GM13977 (cell line): ENCODE measurements at places on chromosomes 4 and X.

GRCh38 chr4:67549123-67549522 lies 3.8 kb upstream of the CENPC start:
- DNase-seq: peak; percentile 26

DNA sequence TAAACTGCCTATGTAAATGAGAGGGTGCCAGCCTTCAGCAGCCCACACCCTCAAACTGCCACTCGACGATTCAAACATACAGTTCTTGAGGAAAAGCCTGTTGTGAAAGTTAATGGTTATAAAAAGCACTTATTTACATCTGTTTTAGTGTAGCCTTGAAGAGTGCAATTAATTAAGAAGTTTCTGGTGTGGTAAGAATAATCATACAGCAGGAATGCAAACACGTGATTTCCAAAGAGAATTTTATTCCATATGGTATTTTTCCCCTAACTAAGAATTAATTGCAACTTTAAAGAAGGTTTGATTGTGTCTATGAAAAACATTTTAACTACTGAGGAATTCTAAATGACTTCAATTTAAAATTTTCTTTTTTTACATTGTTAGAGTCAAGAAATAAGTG lies 176.3 kb upstream of the PITX2 start:
- DNase-seq: no peak

DNA sequence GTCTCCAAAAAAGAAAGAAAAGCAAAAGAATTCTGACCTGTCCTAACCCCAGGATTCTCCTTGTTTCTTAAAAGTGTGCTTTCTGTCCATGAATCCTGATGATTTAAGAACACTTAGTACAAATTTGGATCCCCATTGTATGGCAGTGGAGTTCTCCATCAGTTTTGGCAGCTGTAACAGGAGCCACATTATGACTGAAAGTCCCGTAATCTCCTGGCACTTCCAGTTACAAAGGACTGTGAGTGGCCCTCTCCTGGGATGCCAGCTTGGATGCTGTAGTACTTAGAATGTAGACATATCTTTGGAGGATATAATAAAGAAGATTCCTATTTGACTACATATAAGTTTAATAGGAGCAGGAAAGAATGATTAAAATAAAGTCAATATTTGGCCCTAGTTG lies 20.6 kb downstream of the AP1AR start:
- DNase-seq: no peak

DNA sequence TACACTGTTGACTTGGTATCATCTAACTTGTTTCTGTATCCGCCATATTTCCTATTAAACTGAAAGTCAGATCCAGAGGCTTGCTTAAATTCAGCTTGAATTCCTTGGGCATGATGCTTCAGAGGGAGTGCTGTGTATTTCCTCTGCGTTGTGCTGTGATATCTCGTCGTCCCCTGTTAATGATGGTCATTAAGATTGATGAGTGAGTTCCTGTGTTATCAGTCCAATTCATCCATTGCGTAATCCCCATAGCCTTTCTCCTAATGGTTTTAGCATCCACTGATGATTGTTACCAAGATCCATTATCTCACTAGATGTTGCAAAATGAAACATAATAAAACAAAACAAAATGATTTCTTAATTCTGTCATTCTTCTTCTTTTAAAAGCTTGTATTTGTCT lies 31.3 kb upstream of the CHM start:
- DNase-seq: no peak

DNA sequence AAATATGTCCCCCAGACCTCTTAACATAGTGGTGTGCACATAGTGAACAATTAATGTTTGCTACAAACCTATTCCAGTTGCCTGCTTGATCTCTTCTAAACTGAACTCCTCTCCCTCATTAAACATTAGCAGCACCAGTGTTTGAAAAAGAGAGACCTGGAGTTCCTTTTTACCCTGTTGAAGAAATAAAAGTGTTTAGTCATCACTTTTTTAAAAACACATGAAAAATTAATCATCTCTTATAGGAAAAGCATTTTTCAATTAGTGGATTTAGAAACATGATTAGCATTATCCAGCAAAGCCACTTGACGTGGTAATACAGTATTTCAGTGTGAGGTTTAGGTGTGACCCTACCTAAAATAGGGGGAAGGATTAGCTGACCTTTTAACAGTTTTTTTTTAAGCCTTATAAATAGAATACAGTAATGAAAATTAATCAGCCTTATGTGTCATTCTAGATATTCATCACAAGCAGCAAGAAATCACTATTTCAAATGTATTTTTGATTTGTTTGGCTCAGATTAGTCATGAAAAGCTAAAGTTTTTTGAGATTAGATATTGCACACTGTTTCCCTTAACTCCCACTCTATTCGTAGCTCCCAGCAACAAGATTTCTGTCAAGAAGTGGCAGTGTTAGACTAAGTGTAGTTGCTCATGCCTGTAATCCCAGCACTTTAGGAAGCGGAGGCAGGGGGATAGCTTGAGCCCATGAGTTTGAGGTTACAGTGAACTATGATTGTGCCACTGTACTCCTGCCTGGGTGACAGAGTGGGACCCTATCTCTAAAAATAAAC lies 26.2 kb downstream of the CUL4B start:
- DNase-seq: no peak

GRCh38 chr4:29046781-29047180 lies 1673.4 kb upstream of the PCDH7 start:
- no peak for DNase-seq
